ENCODE measurements at places on chromosomes 3 and 15. TPM values are rescaled to one million over a fixed set of nuclear protein-coding genes. Genes with fewer than 3 reads are reported as not detected.

DNA sequence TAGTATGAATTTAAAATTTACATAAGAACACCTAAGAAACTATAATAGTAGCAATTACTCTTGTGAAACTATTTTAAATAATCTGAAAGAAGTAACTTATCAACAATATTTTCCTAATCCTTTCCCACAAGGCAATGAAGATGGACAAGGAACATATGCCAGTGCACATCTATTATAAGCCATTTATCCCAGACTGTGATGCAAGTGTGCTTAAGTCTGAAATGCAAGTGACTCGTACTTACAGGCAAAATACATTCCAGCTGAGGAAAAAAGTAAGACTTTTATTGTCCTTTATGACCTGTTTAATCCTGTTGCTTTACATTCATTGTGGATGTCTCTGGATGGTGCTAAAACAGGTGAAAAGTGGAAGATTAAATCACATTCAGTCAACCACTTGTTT lies 709.4 kb downstream of the ZNF385D start:
- no peaks in the 10 kb centered on the region for H3K36me3 ChIP-seq
- H3K4me1 ChIP-seq = no peaks in the 10 kb centered on the region
- no peak overlapping the region for H3K4me3 ChIP-seq
- H3K27ac ChIP-seq = no peak overlapping the region
- H3K27me3 ChIP-seq = no peaks in the 10 kb centered on the region
- no peak for DNase-seq

- peak; percentile 61 for DNase-seq
- H3K27ac ChIP-seq = no peak overlapping the region
- peaks cover 4% of the 10 kb centered on the region for H3K27me3 ChIP-seq
- peaks cover 17% of the 10 kb centered on the region for H3K4me1 ChIP-seq
- no peak overlapping the region for H3K4me3 ChIP-seq
Observed at GRCh38 chr3:12752809-12753208, 6.2 kb downstream of the TMEM40 start.

GRCh38 chr15:39323157-39323556 lies 257.7 kb upstream of the THBS1 start:
- peak overlapping the region; percentile 16 for H3K27ac ChIP-seq
- H3K36me3 ChIP-seq = no peaks in the 10 kb centered on the region
- peaks cover 7% of the 10 kb centered on the region for H3K4me1 ChIP-seq
- no peak overlapping the region for H3K4me3 ChIP-seq

DNA sequence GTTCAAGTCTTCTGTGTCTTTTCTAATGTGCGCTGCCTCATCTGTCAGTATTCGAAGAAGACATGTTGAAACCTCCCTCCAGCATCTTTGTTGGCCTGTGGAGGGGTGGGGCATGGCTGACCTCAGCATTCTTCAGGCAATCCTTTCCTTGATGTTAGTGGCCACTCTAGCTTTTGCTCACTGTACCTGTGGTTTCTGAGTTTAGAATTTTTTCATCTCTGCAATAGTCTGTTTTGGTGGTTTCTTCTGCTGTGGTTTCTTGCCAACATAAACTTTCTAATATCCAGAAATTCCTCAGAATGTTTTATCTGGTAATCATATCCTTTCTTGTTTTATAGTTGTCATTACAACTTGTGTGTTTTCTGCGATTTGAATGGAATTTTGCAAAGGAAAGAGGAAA lies 251.3 kb upstream of the NR2E3 start:
- no peak for DNase-seq
- no peaks in the 10 kb centered on the region for H3K27me3 ChIP-seq
- peaks cover 19% of the 10 kb centered on the region for H3K4me1 ChIP-seq
- H3K27ac ChIP-seq = no peak overlapping the region
- no peak overlapping the region for H3K4me3 ChIP-seq

DNA sequence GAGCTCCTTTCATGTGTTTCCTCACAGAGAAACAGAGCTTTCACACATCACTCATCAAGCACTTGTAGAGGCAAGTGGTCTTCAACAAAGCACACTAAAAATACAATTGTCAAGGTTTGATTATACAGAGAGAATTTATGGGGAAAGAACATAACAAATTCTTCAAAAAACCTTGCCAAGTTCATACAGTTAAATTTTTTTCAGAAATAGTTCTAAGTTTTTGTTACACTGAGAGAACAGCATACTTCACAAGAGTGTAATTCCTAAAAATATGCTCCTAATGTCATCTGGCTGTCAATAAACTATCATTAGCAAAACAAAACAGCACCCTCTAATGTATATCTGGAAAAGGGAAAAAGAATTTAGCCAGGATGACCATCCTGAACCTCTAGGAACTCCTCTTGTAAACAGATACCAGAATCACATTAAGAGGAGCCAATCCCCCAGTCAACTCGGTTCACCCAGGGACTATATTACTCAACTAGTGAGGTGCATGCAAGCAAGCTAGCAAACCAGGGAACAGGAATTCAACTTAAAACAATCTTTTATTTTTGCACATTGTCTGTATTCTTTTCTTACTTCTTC lies 63.3 kb downstream of the RAD18 start:
- H3K27me3 ChIP-seq = no peaks in the 10 kb centered on the region
- DNase-seq = no peak
- no peak overlapping the region for H3K4me3 ChIP-seq
- H3K36me3 ChIP-seq = peaks cover 6% of the 10 kb centered on the region
- H3K27ac ChIP-seq = peak overlapping the region; percentile 12

- peaks cover 13% of the 10 kb centered on the region for H3K36me3 ChIP-seq
- peaks cover 31% of the 10 kb centered on the region for H3K4me1 ChIP-seq
- DNase-seq = peak; percentile 87
- peak overlapping the region; percentile 37 for H3K27ac ChIP-seq
- H3K4me3 ChIP-seq = no peak overlapping the region
Observed at GRCh38 chr15:44545913-44546802, 9.2 kb downstream of the EIF3J start.

DNA sequence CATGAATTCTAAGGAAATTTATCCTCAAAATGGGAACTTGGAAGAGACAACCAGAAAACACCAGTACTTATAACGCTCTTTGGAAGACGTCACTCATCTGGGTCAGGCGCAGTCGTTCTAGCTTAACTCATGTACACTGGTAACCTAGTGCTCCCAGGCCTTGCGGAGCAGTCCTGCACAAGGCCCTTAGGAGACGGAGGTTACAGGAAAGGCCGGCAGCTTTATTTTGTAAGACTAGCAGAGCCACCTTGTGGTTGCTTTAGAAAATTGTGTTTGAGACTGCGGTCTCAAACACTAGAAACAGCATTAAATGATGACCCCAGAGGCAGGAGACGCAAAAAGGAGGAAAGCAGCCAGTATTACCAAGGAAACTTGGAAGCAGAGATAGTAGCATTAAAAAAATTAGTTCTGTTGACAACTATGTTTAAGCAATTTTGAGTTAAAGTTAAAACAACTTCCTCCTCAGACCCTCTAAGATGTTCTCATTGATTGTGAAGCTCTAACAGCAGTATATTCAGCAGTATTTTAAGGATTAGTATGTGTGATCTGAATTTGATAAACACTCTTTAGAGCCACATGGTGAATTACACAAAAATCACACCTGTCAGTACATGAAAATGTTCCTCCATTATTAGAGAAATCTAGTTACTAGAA lies 141.9 kb upstream of the C2CD4B start:
- DNase-seq = peak; percentile 79
- no peaks in the 10 kb centered on the region for H3K36me3 ChIP-seq
- peaks cover 9% of the 10 kb centered on the region for H3K4me1 ChIP-seq
- no peak overlapping the region for H3K27ac ChIP-seq

DNA sequence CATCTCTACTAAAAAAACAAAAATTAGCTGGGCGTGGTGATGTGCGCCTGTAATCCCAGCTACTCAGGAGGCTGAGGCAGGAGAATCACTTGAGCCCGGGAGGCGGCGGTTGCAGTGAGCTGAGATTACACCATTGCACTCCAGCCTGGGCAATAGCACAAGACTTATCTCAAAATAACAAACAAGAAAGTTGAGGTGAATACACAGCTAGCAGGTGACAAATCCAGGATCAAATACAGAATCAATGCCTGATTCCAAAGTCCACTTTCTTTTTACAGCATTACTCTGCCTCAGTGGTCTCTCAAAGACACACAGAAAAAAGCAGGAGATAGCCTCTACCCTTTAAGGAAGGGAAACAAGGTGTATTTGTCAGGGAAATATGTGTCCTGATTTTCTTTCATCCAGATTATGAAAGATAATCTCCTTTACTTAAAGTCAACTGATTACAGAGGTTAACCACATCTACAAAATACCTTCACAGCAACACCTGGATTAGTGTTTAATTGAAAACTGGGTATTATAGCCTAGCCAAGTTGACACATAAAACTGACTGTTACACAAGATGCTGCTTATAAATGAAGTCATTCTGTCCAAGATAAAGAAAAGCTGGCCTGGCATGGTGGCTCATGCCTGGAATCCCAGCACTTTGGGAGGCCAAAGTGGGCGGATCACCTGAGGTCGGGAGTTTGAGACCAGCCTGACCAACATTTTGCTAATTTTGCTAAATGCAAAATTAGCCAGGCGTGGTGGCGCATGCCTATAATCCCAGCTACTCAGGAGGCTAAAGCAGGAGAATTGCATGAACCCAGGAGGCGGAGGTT lies 4.0 kb upstream of the SLC25A38 start:
- H3K27me3 ChIP-seq = no peaks in the 10 kb centered on the region
- no peak for DNase-seq
- no peaks in the 10 kb centered on the region for H3K36me3 ChIP-seq
- H3K4me3 ChIP-seq = no peak overlapping the region
- no peak overlapping the region for H3K27ac ChIP-seq

DNA sequence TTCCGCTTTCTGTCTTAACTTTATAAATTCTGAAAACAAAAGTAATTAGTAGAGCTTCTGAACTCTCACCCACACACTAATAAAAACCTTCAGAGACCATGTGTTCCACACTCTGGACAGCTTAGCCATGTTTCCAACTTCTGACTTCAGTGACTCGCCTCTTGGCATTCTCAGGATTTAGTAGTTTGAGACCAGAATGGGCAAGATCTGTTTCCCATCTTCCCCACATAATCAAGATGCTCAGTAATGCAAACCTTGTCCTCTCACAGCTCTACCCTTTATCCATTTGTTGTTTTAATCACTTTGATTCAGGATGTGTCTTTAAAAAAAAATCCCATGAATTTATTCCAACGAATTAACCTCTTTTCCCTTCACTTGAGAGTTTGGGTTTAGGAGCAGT lies 166.6 kb upstream of the SLC24A5 start:
- no peaks in the 10 kb centered on the region for H3K27me3 ChIP-seq
- DNase-seq = no peak
- H3K27ac ChIP-seq = no peak overlapping the region
- H3K36me3 ChIP-seq = no peaks in the 10 kb centered on the region
- H3K4me1 ChIP-seq = no peaks in the 10 kb centered on the region

DNA sequence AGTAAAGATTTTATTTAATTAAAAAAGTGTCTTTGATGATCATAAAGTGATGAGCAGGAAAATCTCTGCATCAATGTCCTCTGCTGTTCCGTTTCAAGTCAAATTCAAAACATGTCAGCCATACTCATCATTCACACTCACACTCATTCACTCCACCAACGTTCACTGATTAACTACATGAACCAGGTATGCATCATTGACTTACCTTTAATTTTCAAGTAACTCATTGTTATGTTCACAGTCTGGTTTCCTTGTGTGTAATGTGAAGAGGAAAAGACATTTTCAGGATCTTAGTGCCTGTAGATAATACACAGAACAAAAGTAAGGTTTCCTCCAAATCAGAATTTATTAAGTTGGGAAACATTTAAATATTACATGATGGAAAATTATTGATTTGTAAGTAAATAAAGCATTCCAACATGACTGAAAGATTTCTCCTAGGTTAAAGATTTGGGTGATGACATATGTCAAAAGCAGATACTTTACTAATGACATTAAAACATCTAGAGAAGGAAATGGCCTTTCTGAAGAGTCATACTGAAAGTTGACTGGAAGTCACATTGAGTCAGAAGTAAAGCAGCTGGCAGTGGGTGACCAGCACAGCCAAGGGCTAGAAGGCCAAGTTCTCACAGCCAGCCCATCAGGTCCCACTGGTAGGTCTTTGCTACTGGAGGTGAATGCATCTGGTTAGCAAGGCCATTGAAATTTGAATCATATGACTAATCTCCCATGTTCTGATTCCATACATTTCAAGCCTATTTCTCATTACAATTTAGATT lies 251.9 kb downstream of the CDIN1 start:
- H3K36me3 ChIP-seq = no peaks in the 10 kb centered on the region
- H3K4me3 ChIP-seq = no peak overlapping the region
- no peaks in the 10 kb centered on the region for H3K27me3 ChIP-seq
- DNase-seq = peak; percentile 60
- peaks cover 19% of the 10 kb centered on the region for H3K4me1 ChIP-seq

- no peak for DNase-seq
- no peaks in the 10 kb centered on the region for H3K36me3 ChIP-seq
- peak overlapping the region; percentile 88 for H3K27ac ChIP-seq
- no peaks in the 10 kb centered on the region for H3K27me3 ChIP-seq
- peaks cover 68% of the 10 kb centered on the region for H3K4me1 ChIP-seq
Observed at GRCh38 chr3:192887047-192887446, 30.6 kb downstream of the MB21D2 start.

- H3K27me3 ChIP-seq = no peaks in the 10 kb centered on the region
- no peak for DNase-seq
Observed at GRCh38 chr3:114454551-114455251, 160.9 kb downstream of the TIGIT start.

GRCh38 chr3:12454816-12455121 lies 29.5 kb upstream of the TSEN2 start:
- no peak overlapping the region for H3K4me3 ChIP-seq
- no peaks in the 10 kb centered on the region for H3K27me3 ChIP-seq
- H3K36me3 ChIP-seq = no peaks in the 10 kb centered on the region
- peak overlapping the region; percentile 27 for H3K27ac ChIP-seq

GRCh38 chr3:128549283-128550112 lies 56.5 kb upstream of the GATA2 start:
- peak; percentile 89 for DNase-seq
- H3K4me1 ChIP-seq = peaks cover 33% of the 10 kb centered on the region
- peak overlapping the region; percentile 17 for H3K4me3 ChIP-seq
- no peaks in the 10 kb centered on the region for H3K27me3 ChIP-seq
- H3K27ac ChIP-seq = peak overlapping the region; percentile 7
- H3K36me3 ChIP-seq = no peaks in the 10 kb centered on the region

DNA sequence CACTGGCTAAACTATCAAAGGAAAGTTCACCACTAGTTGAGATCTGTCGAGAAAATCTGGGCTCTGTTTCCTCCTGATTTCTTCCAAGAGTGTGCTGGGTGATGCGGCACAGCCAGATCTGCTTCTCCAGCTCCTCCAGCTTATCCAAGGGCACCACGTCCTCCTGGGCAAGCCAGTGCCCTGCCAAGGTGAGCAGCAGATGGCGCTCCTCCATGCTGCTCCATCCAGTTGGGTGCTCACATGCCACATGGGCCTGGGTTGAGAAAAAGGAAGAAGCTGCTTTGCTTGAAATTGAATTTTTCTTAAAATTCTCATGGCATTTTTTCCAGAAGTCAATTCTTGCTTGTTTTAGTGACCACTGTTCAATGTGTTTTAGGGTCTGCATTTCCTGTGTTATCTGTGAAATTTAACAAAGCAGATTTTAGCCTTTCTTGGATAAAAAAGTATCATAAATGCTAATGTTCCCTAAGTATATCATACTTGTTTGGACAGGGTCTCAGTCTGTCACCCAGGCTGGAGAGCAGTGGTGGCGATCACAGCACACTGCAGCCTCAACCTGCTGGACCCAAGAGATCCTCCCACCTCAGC lies 47.3 kb downstream of the EIF3J start:
- H3K27me3 ChIP-seq = no peaks in the 10 kb centered on the region
- H3K27ac ChIP-seq = no peak overlapping the region
- no peak overlapping the region for H3K4me3 ChIP-seq

GRCh38 chr3:45623393-45623792 lies 28.8 kb downstream of the LIMD1 start:
- H3K27ac ChIP-seq = no peak overlapping the region
- no peak for DNase-seq
- H3K27me3 ChIP-seq = no peaks in the 10 kb centered on the region
- H3K4me1 ChIP-seq = peaks cover 25% of the 10 kb centered on the region
- H3K4me3 ChIP-seq = no peak overlapping the region
- H3K36me3 ChIP-seq = no peaks in the 10 kb centered on the region

Gene AMOTL2
- 300 TPM for total RNA-seq

Gene MITF
- total RNA-seq = 11.6 TPM

Gene RBMS3
- total RNA-seq = 81.1 TPM

Gene GABRB3
- total RNA-seq = under 0.01 TPM
